Hippocampal formation (tissue), 2 donors: ENCODE measurements at places on chromosomes 6 and 20.

- no peak for DNase-seq
Measured at GRCh38 chr20:55760586-55760985, 244.7 kb downstream of the CBLN4 start.

DNA sequence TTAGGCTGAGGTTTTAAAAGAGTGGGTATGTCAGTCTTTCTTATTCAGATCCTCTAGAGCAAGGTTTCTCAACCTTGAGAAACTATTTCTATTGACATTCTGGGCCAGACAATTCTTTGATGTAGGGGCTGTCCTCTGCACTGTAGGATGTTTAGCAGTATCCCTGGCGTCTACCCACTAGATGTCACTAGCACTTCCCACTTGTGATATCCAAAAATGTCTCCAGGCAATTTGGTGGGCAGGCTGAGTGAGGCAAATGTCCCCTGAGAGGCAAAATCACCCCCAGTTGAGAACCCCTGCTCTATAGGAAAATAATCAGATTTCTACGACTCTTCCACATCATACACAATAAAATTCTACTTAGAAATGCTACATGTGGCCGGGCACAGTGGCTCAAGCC lies 7.7 kb upstream of the ZKSCAN8 start:
- peak; percentile 3 for DNase-seq

DNA sequence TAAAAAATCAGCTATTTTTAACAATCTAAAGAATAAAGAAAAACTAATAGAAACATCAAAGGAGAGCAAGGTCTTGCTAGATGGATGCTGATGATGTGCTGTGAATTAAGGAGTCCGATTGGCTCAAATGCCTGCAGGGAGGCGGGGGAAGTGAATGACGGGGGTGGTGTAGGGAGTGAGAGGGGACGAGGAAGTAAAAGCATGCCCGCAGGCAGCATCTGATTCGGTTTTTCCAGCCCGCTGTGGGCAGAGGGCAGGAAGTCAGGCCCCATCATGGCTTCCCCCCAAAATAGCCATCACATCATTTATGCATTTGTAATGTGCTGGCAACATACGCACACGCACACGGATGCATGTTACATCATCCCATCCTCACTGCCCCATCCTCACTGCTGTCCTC lies 10.3 kb downstream of the RSPO4 start:
- DNase-seq = no peak

DNA sequence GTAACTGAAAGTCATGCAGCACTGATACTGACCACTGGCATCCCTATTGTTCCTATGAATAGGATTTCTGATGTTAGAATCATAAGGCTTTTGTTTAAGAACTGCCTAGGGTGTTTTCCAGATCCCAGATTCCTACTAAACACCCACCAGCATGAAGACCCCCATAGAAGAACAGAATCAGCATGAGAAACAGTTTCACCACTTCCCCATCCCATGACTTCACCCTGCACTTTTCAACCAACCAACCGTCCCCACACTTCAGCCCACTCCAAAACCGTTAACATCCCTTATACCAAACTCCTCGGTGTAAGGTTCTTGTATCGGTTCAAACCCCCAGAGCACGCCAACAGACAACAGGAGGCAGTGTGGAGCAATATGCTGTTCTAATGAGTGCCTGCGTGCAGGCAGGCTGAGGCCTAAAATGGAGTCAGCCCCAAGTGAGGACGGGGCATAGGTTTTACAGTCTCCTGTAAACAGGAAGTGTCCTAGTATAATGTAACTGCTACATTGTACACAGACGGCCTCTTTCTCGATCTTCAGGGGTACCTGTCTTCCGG lies 11.4 kb upstream of the SSTR4 start:
- no peak for DNase-seq

- no peak for DNase-seq
Measured at GRCh38 chr6:14704383-14705271, 541.2 kb upstream of the JARID2 start.

- DNase-seq = no peak
Measured at GRCh38 chr6:102918161-102918560, 1524.7 kb downstream of the GRIK2 start.

DNA sequence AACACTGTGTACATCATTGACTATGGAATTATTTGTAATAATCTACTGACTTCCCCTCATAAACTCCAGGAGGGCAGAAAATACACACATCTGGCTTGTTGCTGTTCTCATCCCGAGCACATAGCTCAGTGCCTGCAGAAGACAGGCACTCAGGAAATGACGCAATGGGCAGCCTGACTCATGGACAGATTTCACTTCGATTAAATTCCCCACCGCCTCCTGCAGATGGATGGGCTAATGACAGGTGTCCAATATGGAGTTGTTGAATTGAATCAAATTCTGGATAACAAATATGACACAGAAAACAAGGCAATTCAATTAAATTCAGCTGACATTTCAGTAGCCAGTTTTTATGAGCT lies 9.1 kb downstream of the ANKRD60 start:
- no peak for DNase-seq

GRCh38 chr6:29520232-29520631 lies 32.5 kb upstream of the MAS1L start:
- no peak for DNase-seq

DNA sequence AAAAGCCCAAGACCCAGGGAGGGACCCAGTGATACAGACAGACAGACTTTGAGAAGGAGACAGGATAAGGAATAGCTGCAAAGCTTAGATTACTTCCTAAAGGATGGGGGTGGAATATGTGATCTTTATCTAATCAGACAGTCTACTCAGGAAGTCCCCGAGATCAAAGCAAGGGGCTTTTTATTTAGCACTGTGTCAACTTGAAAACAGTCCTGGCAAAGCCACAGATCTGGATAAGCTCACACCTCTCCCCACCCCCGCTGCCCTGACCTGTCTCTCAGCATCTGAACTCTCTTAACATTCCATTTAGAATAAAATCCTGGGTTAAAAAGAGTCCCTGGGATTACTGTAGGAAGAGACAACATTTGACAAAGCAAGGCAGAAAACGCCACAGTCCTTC lies 101.5 kb downstream of the ISM1 start:
- DNase-seq = no peak

- no peak for DNase-seq
Measured at GRCh38 chr6:3340894-3341293, 82.1 kb downstream of the PSMG4 start.

GRCh38 chr20:62762801-62763368 lies 33.4 kb upstream of the MRGBP start:
- no peak for DNase-seq

DNA sequence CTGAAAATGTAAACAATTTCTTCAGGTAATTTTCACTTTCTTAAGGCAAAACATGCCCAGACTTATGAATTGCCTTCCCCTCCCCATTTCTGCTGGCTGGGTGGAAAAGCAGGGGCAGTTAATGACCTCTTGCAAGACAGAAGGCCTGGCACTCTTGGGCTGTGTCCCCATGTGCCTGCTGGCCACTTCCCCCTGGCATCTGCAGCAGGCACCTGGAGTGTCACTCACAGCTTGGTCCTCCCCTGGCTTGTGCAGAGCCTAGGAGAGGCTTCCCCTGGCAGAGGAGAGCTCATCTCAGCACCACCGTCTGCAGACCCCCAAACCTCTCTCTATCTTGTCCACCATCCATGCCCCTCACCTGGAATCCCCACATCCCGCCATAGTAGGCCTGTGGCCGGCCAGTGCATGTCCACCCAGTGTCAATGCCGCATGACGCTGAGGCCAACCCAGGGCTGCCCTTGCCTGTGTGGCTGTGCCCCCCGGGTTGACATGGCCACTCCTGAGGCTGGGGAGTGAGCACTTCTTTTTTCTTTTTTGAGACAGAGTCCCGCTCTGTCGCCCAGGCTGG lies 83.5 kb upstream of the SLC22A23 start:
- no peak for DNase-seq
